Endothelial cell (in vitro differentiated cells): ENCODE measurements at places on chromosomes 5 and 9.

- H3K27me3 ChIP-seq, result peaks cover 7% of the 10 kb centered on the region
- H3K4me1 ChIP-seq, result peaks cover 2% of the 10 kb centered on the region
- peak overlapping the region; percentile 91 for H3K27ac ChIP-seq
- peak overlapping the region; percentile 94 for H3K4me3 ChIP-seq
- no peaks in the 10 kb centered on the region for H3K36me3 ChIP-seq
Measured at GRCh38 chr9:122904466-122904822, 715 bp downstream of the RC3H2 start.

GRCh38 chr9:34500623-34501267 is 22.0 kb downstream of the ENHO start:
- no peak overlapping the region for H3K4me3 ChIP-seq
- H3K27ac ChIP-seq, result no peak overlapping the region
- DNase-seq, result peak; percentile 77
- peaks cover 5% of the 10 kb centered on the region for H3K27me3 ChIP-seq
- peaks cover 11% of the 10 kb centered on the region for H3K4me1 ChIP-seq

DNA sequence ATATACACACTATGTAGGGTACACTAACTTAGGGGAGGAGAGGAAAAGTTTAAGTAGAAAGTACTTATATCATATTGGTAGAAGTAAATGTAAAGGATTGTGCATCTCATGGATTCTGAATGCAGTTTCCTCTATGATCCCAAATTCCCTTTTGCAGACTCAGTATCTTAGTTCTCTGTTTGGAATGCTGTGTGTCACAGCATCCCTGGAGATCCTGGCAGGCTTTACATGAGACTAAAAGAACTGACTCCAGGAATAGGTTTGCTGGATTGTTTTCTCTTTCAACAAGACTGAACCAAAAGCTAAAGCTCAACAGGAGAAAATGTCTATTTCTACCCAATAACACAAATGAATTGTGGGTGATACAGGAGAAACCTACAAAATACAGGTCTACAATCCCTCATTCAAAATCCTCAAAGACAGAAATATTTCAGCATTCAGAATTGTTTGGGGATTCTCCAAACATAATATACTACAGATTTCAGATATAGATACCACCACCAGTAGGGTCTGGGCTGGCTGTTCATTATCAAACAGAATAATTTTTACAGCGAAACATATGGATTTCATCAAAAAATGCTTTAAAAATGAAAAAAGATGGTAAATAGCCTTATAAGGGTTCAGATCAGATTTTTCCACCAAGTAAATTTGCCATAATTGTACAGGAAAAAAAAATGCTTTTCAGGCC is 324.7 kb upstream of the GRAMD2B start:
- H3K4me1 ChIP-seq, result no peaks in the 10 kb centered on the region
- no peaks in the 10 kb centered on the region for H3K27me3 ChIP-seq
- no peak overlapping the region for H3K4me3 ChIP-seq
- no peaks in the 10 kb centered on the region for H3K36me3 ChIP-seq
- no peak overlapping the region for H3K27ac ChIP-seq
- no peak for DNase-seq

- DNase-seq, result no peak
- no peak overlapping the region for H3K4me3 ChIP-seq
- peaks cover 8% of the 10 kb centered on the region for H3K27me3 ChIP-seq
- H3K27ac ChIP-seq, result no peak overlapping the region
- no peaks in the 10 kb centered on the region for H3K36me3 ChIP-seq
Measured at GRCh38 chr5:180390441-180391190, 37.5 kb upstream of the GFPT2 start.

GRCh38 chr5:77841616-77842015 is 65.5 kb upstream of the TBCA start:
- H3K4me1 ChIP-seq, result peaks cover 16% of the 10 kb centered on the region
- no peak overlapping the region for H3K4me3 ChIP-seq
- H3K27ac ChIP-seq, result no peak overlapping the region
- peaks cover 16% of the 10 kb centered on the region for H3K27me3 ChIP-seq
- no peaks in the 10 kb centered on the region for H3K36me3 ChIP-seq
- DNase-seq, result no peak

- DNase-seq, result no peak
- H3K4me1 ChIP-seq, result no peaks in the 10 kb centered on the region
- H3K4me3 ChIP-seq, result no peak overlapping the region
- H3K36me3 ChIP-seq, result no peaks in the 10 kb centered on the region
- no peak overlapping the region for H3K27ac ChIP-seq
Measured at GRCh38 chr5:86929123-86929766, 311.5 kb downstream of the COX7C start.

DNA sequence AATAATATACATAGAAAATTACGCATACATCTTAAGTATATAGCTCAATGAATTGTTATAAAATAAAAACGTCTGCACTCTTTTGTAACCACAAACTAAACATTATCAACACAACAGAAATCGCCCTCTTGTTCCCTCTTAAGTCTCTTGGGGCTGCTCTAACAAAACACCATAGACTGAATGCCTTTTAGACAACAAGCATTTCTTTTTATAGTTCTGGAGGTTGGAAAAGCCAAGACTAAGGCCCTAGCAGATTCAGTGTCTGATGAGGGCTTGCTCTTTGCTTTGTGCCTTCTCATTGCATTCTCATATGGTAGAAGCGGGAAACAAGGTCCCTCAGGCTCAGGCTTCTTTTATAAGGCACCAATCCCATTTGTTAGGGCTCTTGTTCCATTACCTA is 4.9 kb upstream of the IFNB1 start:
- DNase-seq, result no peak
- H3K4me3 ChIP-seq, result peak overlapping the region; percentile 9
- peaks cover 4% of the 10 kb centered on the region for H3K36me3 ChIP-seq
- no peaks in the 10 kb centered on the region for H3K27me3 ChIP-seq

- H3K27me3 ChIP-seq, result peaks cover 15% of the 10 kb centered on the region
- peaks cover 25% of the 10 kb centered on the region for H3K4me1 ChIP-seq
- DNase-seq, result peak; percentile 95
- peak within 1 kb of the TSS; percentile 80 for H3K4me3 ChIP-seq
- peaks cover 9% of the 10 kb centered on the region for H3K36me3 ChIP-seq
Measured at GRCh38 chr5:177311723-177312648, at the start of gene MXD3. TSS of gene MXD3 (minus strand) at chr5:177311898. CDS start at chr5:177311830, 68 bp downstream.

- H3K27ac ChIP-seq, result no peak overlapping the region
- H3K27me3 ChIP-seq, result no peaks in the 10 kb centered on the region
- H3K4me3 ChIP-seq, result no peak overlapping the region
- no peaks in the 10 kb centered on the region for H3K4me1 ChIP-seq
Measured at GRCh38 chr5:126002222-126002897, 420.8 kb upstream of the GRAMD2B start.

DNA sequence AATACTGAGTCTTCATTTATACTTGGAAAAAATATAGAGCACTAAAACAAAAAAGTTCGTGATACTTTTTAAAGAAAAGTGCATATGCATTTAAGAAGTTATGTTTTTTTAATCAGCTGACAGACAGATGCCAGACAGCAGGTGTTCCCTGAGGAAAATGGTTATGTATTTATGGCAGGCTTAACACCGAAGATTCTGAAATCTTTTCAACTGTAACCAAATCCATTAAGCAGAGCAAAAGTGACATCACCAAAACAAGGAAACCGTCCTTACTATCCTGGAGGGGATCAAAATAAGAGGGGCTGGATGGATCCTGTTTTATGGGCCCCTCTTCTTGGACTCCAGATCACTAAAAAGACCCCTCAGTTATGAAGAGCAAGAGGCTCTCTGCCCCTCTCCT is 404.9 kb upstream of the ADAMTS16 start:
- H3K36me3 ChIP-seq, result no peaks in the 10 kb centered on the region
- no peak overlapping the region for H3K27ac ChIP-seq
- no peaks in the 10 kb centered on the region for H3K4me1 ChIP-seq
- no peaks in the 10 kb centered on the region for H3K27me3 ChIP-seq

- no peak overlapping the region for H3K27ac ChIP-seq
- H3K27me3 ChIP-seq, result peaks cover 2% of the 10 kb centered on the region
- H3K4me3 ChIP-seq, result no peak overlapping the region
Measured at GRCh38 chr9:7387840-7388239, 411.7 kb downstream of the DMAC1 start.

DNA sequence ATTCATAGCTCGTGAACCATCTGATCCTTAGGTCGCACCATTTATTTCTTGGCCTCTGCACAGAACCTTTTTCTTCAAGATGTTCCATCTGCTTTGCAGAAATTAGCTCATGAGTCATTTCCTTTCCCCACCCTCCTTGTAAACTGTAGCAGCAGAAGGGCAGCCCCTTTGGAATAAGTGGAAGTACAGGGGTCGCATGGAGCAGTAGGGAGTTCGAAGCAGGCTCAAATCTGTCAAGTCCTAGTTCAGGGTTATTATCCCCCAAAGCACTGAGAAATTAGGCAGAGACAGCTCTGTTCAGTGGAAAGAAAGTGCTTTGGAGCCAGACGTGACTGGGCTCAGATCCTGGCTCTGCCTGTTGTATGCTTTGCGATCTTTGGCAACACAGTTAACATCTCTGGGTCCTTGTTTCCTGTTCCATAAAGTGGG is 84.2 kb downstream of the SGCD start:
- peaks cover 6% of the 10 kb centered on the region for H3K4me1 ChIP-seq
- no peak overlapping the region for H3K27ac ChIP-seq
- H3K36me3 ChIP-seq, result no peaks in the 10 kb centered on the region
- H3K27me3 ChIP-seq, result no peaks in the 10 kb centered on the region
- no peak for DNase-seq

DNA sequence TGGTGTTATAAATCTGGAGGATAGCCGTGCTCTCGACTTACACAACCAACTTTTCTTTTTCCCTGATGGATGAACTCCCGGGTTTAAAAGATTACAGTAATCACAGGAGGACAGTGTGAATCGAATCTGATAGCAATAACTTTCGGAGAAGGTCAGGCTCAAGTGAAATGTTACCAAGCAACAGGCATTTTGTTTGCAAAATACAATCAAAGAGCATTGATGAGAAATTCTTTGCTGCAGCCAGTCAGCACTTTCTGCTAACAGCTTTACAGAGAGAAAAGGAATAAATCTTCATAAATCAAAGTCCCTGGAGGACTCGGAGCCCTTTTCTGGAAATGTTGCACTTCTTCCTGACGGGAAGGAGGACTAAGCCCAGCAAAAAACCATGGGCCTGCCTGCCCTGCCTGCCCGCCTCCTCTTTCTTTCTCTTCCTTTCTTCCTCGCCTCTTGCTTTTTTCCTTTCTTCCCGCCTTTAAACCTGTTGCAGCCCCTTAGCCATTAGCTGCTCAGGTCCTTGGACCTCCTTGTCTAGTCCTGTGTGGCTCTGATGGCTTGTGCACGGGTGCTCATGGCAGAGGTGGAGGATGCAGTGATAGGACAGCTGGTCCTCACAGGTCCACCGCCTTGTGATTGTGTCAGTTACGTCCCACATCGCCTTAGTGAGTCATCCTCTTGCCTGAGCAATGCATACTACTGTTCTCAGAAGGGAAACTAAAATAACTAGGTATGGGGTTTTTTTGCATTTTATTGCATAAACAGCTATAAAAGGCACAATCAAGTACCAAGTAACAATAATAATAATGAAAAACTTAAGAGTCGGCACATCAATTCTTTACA is 6.2 kb downstream of the DMRT3 start:
- H3K27ac ChIP-seq, result no peak overlapping the region
- DNase-seq, result no peak
- H3K4me3 ChIP-seq, result no peak overlapping the region

DNA sequence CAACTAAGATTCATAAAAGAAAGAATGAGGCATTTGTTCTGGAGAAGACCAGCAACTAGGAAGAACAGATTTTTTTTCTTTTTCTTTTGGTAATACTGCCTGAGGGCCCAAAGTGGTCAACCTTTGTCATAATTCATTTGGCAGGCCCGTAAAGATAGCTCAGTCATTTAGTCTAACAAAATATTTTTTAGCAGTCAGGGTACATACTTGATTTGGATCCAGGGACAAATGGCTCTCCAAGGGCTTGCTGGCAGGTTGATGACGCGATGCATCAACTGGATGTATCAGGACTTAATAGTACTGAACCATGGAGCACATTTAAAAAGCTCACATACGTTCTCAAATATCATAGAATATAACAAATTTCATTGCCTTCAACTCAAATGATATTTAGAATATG is 203.4 kb upstream of the ZNF608 start:
- DNase-seq, result no peak
- H3K4me1 ChIP-seq, result peaks cover 13% of the 10 kb centered on the region
- H3K4me3 ChIP-seq, result no peak overlapping the region

GRCh38 chr5:151547364-151547763 is 43.8 kb downstream of the FAT2 start:
- no peak for DNase-seq
- H3K27me3 ChIP-seq, result no peaks in the 10 kb centered on the region
- no peak overlapping the region for H3K4me3 ChIP-seq
- H3K36me3 ChIP-seq, result no peaks in the 10 kb centered on the region

DNA sequence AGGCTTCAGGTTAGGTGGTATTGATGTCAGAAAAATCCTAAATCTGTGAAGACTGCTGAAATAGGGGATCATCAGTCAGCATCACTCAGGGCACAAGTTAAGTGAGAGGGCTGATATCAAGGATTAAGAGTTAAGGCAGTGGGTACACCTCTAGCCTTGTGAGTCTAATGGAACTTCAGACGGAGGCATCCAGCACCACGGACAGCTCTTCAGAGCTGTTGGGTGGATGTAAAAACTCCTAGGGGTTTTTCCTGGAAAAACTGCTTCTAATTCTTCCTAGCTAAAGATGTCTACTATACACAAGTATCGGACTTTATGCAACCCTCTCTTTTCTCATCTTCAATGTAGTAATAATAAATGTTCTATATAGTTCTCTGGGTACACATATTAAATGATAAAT is 165.9 kb downstream of the SH3GL2 start:
- H3K4me3 ChIP-seq, result no peak overlapping the region
- H3K27me3 ChIP-seq, result no peaks in the 10 kb centered on the region

DNA sequence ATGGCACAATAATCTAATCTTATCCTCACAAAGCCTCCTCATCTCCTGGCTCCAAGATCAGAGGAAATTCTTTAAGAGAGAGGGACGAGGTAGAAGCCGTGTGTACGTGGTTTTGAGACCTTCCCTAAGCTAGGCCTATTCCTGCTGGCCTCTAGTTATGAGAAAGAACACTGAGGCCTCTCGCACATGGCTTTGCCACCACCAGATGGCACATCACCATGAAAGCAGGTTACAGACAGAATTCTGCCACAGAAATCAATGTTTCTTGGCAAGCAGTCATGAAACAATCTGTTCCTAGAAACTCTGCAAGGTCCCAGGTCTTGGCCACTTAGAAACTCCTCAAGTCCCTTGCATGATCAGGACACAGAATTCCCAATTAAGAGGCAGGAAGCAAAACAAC is 268.2 kb upstream of the TAS2R1 start:
- DNase-seq, result peak; percentile 36
- H3K36me3 ChIP-seq, result no peaks in the 10 kb centered on the region

DNA sequence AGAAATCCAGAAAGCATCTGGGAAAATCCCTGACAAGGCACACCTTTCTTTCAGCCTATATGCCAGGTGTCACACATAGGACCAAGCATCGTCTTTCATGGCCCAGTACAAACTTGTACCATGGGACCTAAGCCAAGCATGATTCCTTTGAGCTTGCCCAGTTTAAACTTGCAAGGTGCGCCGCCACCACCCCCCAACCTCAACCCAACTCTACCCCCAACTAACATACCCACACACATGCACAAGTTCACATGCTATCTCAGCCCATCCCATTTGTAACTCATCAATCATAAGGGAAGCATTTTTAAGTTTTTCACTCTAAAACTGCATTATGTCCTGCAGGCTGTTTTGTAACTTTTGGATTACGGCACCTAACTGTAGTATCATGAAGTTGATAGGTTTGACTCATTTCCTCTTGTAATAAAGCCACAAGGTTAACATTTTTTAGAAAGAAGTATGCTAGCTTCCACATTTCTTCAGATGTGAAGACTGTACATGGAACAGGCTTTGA is 145.9 kb upstream of the FST start:
- H3K4me1 ChIP-seq, result no peaks in the 10 kb centered on the region
- H3K36me3 ChIP-seq, result no peaks in the 10 kb centered on the region
- DNase-seq, result no peak
- no peak overlapping the region for H3K4me3 ChIP-seq
- no peaks in the 10 kb centered on the region for H3K27me3 ChIP-seq

GRCh38 chr5:176637556-176637955 is 7.1 kb downstream of the EIF4E1B start:
- no peak overlapping the region for H3K27ac ChIP-seq
- H3K4me1 ChIP-seq, result peaks cover 14% of the 10 kb centered on the region
- H3K4me3 ChIP-seq, result no peak overlapping the region
- DNase-seq, result no peak
